ENCODE measurements at places on chromosomes 11 and 22. TPM values are rescaled to one million over a fixed set of nuclear protein-coding genes. Genes with fewer than 3 reads are reported as not detected.

OR4P4 gene
- not detected for polyA plus RNA-seq

DBX1 gene
- polyA plus RNA-seq: not detected

MISFA gene
- 0.78 TPM for polyA plus RNA-seq

DNA sequence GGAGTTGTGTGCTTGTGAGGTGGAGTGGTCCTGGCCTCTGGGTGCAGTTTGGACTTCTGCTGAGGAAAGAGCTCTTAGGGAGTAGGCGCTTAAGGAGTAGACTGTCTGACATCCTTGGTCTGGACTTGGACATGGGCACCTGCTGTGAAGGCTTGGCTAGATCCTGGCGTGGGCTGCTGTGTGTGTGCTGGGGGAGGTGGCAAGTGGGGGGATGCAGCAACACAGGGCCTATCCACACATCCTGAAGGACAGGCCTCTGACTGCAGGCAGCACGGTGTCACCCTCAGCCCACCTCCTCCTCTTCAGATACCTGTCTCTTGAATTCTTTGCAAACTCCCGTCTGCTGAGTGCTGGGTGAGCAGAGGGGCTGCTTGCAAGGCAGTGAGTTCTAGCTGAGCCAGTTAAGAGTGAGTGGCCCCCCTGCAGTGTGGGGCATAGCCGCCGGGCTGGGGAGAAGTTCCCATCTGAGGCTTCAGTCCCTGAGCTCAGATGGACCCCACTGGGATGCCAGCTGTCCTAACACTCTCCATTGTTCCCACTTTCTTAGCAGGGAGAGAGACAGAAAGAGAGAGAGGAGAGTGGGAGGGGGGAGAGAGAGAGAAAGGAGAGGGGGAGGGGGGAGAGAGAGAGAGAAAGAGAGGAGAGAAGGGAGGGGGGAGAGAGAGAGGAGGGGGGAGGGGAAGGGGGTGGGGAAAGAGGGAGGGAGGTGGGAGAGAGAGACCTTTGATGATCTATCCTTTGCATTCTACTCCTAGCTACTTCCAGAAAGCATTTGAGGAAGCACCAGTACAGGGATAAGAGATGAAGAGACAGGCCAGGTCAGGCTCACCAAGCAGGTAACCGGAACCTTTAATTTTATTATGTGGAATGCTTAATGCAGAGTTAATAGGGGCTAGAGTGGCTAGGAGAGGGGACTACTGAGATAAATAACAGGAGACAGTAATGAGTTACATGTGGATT, 12.6 kb downstream of the SOX10 start:
- DNase-seq: no peak
- no peaks in the 10 kb centered on the region for H3K4me1 ChIP-seq
- H3K4me3 ChIP-seq: no peak overlapping the region
- H3K27ac ChIP-seq: no peak overlapping the region
- no peaks in the 10 kb centered on the region for H3K27me3 ChIP-seq

- no peaks in the 10 kb centered on the region for H3K4me1 ChIP-seq
- no peaks in the 10 kb centered on the region for H3K27me3 ChIP-seq
- H3K27ac ChIP-seq: no peak overlapping the region
- no peaks in the 10 kb centered on the region for H3K36me3 ChIP-seq
- H3K4me3 ChIP-seq: no peak overlapping the region
These were observed 22.5 kb downstream of the P4HA3 start for GRCh38 chr11:74288911-74289310.

DNA sequence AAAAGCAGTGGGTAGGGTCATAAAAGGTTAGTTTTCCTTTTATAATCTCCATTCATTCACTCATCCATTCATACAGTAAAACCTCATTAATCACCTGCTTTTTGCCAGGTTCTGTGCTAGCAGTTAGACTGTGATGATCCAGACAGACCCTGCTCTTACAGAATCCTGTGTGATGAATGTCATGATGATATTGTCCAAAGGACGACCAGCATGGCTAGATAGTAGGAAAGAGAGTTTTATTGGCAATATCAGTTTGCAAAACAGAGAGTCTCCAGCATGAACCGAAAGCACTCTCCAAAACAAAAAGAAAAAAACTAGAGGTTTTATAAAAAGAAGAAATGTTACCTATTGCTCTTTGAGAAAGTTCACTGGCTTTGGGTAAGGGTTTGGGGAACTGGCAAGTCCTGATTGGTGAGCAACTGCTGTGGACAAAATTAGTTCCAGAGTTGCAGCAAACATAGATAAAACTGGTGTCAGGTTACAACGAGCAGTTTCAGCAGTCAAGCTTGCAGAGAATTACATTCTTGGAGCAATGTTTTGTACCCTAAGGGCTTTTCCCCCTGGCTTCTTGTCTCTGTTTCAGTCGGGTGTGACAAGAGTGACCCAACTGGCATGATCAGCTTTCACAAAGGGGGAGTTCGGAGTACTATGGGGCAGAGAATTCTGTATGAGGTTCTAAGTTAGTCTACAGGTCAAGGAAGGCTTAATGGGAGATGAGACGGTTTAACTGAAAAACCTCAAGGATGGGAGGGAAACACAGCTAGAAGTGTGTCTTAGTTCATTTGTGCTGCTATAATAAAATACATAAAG, 58.3 kb downstream of the HSD17B12 start:
- no peaks in the 10 kb centered on the region for H3K27me3 ChIP-seq
- no peak overlapping the region for H3K4me3 ChIP-seq
- H3K27ac ChIP-seq: no peak overlapping the region
- no peaks in the 10 kb centered on the region for H3K4me1 ChIP-seq

- H3K4me3 ChIP-seq: no peak overlapping the region
- H3K4me1 ChIP-seq: no peaks in the 10 kb centered on the region
- no peak for DNase-seq
These were observed 366.9 kb downstream of the FAT3 start for GRCh38 chr11:92591521-92591920.

GRCh38 chr11:7494086-7494745, 8.9 kb downstream of the OLFML1 start:
- H3K27ac ChIP-seq: no peak overlapping the region
- H3K4me1 ChIP-seq: no peaks in the 10 kb centered on the region
- no peak for DNase-seq

- DNase-seq: no peak
- no peaks in the 10 kb centered on the region for H3K27me3 ChIP-seq
- H3K4me3 ChIP-seq: no peak overlapping the region
- H3K4me1 ChIP-seq: peaks cover 9% of the 10 kb centered on the region
- no peak overlapping the region for H3K27ac ChIP-seq
These were observed 15.8 kb downstream of the MYEOV start for GRCh38 chr11:69309631-69310280.

DNA sequence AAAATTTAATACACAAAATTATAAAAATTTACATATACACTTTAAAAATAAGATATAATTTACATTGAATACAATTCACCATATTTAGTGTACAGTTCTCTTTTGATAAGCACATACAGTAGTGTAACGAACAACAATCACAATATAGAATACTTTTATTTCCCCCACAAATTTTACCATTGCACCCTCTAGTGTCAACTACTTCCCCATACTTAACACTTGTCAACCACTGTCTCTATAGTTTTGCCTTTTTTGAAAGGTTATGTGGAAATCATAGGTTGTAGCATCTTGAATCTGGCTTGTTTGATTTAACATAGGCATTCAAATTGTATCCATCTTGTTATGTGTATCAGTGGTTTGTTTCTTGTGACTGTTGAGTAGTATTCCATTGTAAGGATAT, 21.3 kb upstream of the PANX1 start:
- H3K4me3 ChIP-seq: no peak overlapping the region
- no peak for DNase-seq
- H3K27ac ChIP-seq: no peak overlapping the region
- no peaks in the 10 kb centered on the region for H3K36me3 ChIP-seq

- H3K27me3 ChIP-seq: peaks cover 3% of the 10 kb centered on the region
- no peak for DNase-seq
These were observed 28.6 kb upstream of the OR10G7 start for GRCh38 chr11:124069429-124070401.

GRCh38 chr11:121270001-121270678, 22.4 kb upstream of the SC5D start:
- H3K4me3 ChIP-seq: no peak overlapping the region
- no peak for DNase-seq
- no peaks in the 10 kb centered on the region for H3K36me3 ChIP-seq
- peaks cover 2% of the 10 kb centered on the region for H3K27me3 ChIP-seq

DNA sequence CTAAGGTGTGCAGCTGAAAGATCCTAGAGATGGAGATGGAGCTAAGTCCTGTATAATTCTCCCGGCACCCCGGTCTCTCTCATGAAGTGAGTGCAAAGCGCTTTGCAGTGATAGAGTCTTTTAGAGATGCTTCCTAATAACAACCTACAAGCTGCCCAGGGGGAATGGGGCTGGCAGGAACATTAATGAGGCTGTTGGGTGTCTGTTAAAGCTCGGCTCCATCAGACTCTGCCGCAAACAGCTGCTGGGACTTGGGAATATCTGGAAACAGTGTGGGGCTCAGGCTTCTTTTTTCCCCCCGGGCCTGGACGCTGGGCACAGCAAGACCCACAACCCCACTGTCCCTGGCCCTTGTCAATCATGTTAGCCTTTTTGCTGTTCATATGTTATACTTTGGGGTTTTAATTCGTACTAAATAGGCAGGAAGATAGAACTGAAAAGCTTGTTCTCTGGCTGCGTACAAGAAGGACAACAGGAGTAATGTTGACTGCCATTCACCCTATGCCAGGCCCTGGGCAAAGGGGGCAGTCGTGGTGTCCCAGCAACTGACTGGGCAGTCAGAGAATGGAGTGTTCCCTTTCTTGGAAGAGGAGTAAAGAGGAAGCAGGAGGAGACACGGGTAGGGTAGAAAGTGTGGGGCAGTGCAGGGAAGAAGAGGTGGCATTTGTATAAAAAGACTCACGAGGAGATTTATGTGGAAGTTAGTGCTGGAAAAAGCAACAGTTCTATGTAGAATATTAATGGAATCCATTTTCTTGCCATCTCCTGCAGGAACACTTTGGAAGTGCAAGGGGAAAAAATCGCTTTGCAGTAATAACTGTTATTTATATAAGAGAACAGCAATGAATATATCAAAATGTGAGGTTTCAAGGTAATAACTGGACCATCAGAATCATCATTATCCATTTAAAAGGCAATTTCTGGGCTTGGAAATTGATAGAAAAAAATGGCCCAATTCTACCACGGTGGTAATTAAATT, 232.8 kb downstream of the GRIK4 start:
- H3K36me3 ChIP-seq: no peaks in the 10 kb centered on the region
- no peaks in the 10 kb centered on the region for H3K4me1 ChIP-seq
- no peak for DNase-seq

GRCh38 chr22:31613904-31614296, 48.1 kb downstream of the PISD start:
- no peak overlapping the region for H3K27ac ChIP-seq
- no peak overlapping the region for H3K4me3 ChIP-seq
- peaks cover 4% of the 10 kb centered on the region for H3K4me1 ChIP-seq
- no peaks in the 10 kb centered on the region for H3K27me3 ChIP-seq
- peaks cover 59% of the 10 kb centered on the region for H3K36me3 ChIP-seq

DNA sequence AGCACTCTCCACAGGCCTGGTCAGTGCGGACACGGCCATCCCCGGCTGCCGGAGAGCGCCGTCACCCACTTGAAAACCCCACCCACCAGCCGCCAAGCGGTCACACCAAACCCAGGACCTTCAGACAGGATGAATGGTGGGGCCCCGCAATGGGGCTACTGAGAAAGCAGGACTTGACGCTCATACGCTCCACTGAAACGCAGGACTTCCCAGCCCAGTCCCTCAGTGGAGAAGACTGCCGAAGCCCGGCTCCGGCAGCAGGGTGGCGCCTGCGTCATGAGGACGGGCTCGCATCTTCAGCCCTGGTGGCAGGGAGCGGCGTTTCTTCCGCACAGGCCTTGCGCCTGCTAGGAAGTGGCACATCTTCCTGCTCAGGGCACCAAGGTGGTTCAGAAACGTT, 15.3 kb upstream of the PHLDA2 start:
- H3K36me3 ChIP-seq: peaks cover 57% of the 10 kb centered on the region
- H3K4me1 ChIP-seq: peaks cover 24% of the 10 kb centered on the region
- DNase-seq: no peak
- no peaks in the 10 kb centered on the region for H3K27me3 ChIP-seq
- H3K27ac ChIP-seq: no peak overlapping the region
- H3K4me3 ChIP-seq: no peak overlapping the region

Measured in thymus (tissue), 14 donors.